ENCODE measurements at places on chromosomes 7 and 10.

- no peak for DNase-seq
Observed at GRCh38 chr10:70508912-70509756, 30.6 kb downstream of the PALD1 start.

DNA sequence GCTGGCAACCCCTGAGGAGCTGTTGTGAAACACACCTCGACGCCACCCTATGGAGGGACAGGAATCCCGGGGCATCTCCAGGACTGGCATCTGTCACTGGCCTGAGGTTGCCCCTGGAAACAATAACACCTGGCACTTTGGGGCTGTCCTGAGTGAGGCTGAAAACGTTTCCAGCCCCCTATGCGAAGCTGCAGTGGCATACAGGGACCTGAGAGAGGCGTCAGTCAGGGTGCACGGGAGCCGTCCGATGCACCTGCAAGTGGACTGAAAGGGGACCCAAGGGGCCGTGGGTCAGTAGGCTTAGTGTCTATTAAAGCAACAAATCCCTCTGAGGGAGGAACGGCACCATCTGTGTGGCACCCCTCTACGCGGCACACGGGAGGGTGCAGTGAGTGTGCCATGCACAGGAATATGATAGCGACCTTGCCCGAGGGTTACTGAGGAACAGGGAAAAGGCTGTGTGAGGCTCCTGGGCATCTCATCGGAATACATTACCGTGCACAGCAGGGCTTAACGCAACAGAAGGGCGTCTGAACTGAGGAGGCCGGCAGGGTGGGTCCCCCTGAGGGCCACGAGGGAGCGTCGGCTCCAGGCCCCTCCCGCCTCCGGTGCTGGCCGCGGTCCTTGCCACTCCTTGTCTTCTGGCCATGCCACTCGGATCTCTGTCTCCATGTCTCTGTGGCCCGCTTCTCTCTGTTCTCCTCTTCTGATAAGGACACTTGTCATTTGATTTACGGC is 50.4 kb downstream of the FOXL3 start:
- no peak for DNase-seq

DNA sequence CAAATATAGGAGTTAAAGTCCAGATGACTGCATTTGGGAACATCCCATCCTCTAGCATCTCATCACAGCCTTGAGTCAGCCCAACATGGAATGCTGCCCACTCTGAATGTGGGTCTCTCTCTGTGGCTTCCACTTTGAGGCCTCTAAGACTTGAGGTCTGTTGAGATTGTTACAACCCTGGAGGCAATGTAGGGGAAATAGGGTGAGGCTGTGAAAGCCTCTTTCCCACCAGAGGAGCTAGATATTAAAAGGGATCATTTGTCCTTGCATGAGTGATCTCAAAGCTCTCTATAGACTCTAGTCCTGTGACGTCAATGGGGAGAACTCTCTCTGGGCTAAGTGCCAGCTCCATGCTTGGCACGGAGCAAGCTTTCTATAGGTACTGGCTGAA is 6.4 kb upstream of the GOLGA7B start:
- DNase-seq: no peak

GRCh38 chr7:107579554-107579884 is 527 bp upstream of the BCAP29 start:
- no peak for DNase-seq

- peak; percentile 16 for DNase-seq
Observed at GRCh38 chr10:32795598-32796183, 162.3 kb downstream of the ITGB1 start.

DNA sequence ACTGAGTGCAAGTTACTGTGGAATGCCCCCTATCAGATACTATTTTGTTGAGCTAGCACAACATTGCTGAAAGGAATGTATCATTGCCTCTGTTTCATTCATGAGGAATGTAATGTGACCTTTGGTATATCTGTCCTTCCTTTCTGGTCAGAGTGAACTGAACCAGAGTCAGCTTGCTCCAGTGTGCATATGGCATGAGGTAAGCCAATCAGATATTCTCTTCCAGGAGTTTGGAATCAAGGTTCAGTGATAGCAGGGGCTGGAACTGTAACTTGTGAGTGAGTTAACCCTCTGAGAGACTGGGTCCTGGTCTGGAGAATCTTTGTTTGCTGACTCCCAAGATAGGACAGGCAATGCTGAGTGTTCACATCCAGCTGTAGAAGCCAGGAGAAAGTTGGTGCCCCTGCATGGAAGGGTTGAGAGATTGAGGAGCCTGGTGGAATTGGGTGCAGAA is 45.3 kb upstream of the OSBPL3 start:
- no peak for DNase-seq

GRCh38 chr7:51243631-51244030 is 73.0 kb downstream of the COBL start:
- DNase-seq: no peak

DNA sequence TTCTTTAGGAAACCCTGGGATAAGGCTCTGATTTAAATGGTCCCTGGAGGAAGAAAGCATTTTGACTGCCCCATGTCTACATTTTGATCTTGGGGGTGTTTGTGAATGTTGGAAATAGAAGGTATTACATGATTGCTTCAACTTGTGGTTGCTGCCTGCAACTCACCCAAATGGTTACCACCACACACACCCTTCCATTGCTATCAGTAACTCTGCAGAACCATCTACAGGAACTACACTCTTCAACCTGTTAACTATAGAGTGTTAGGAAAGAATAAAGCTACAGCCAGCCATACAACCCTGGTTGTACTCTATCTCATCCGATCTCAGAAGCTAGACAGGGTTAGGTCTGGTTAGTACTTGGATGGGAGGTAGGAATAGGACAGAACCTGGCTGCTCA is 71.2 kb downstream of the APBB1IP start:
- DNase-seq: no peak

DNA sequence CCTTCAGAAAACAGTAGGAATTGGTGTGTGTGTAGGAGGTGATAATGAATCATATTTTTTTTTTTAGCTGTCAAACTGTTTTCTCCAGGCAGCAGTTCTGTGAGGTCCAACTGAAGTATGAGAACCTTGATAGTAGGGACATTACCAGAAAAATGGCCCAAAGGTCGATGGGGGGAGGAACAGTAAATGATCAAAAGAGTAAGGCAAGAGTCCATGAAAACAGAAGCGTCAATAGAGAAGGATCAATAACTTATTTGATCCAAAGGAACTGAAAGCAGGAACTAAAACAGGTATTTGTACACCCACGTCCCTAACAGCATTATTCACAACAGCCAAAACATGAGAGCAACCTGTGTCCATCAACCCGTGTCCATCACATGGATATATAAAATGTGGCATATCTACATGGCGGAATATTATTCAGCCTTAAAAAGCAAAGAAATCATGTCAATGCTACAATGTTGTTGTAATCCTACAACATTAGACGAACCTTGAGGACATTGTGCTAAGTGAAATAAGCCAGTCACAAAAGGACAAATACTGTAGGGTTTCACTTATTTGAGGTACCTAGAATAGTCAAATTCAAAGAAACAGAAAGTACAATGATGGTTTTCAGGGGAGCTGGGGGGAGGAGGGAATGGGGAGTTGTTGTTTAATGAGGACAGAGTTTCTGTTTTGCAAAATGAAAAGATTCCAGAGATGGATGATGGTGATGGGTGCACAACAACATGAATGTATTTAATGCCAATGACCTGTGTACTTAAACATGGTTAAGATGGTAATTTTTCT is 214.0 kb upstream of the KLF14 start:
- DNase-seq: no peak

DNA sequence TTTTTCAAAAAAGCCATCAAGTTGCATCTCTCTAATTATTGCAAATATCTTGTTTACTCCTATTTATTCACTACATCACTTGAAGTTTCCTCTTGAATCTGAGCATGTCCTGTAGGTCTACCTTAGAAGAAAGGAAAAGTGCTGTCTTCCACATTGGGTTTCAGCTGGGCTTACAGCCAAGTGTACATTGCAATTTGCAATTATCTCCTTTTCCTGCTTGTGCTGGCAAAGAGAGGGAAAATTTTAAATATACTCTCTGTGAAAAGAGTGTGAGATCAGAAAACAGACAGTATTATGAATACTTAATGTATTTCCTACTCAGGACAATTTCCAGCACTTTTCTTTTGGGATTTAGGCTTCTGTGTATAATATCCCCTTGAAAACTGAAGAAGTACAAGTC is 839.7 kb downstream of the CNTNAP2 start:
- no peak for DNase-seq

- DNase-seq: no peak
Observed at GRCh38 chr7:151657173-151657572, 137.5 kb upstream of the RHEB start.

GRCh38 chr10:119460369-119461195 is 81.9 kb downstream of the RGS10 start:
- no peak for DNase-seq

DNA sequence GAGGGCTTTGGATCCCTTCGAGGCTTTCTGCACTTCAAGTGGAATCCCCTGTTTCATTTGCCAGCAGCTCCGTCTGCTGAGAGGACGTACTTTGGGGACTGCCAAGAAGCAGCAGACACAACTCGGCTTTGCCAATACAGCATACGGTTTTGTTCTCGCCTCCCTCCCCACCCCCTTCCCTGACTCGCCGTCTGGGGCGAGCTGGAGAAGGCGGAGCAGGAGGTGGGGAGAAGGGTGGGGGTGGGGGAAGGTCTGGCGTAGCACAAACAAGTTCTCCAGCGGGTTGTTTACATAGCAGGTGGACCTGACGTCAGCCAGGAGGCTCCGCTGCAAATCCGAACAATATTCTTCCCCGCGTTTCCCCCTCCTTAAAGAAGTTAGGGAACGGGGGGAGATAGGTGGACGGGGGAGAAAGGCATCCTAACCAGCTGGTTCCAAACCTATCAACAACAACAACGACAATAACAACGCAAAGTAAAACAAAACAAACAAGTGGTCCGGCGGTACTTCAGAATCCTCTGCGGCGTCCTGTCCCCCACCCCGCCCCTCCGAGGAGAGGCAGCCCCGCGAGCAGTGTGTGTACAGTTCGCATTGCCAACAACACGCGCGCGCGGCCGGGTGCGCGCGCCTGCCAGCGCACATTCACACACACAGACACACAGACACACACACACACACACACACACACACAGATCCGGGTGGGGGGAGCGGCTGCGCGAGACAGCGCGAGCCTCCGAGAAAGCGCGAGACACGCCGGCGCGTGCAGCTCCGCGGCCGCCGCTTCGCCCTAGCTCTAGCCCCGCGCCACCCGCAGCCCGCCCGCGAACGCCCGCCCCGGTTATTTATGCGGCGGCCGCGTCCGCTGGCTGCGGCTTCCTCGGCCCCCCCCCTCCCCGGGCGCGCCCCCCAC is 167.0 kb upstream of the PPP1R3A start:
- no peak for DNase-seq

DNA sequence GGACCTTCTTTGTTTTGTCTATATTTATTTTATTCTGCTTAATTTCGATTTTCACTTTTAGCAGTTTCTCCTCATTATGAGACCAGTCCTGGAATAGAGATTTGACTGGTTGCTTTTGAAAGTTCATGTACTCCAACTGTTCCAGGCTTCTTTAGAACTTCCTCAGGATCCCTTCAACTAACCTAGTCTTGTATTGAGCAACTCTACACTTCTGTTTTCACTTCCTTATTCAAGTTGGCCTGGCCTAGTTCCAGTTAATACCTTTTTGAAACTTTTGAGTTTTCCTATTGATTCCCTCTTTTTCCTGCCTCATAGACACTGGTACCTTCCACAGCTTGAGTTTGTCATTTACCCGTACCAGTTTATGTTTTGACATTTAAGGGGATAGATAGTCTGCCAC is 421.7 kb downstream of the ATRNL1 start:
- DNase-seq: no peak

DNA sequence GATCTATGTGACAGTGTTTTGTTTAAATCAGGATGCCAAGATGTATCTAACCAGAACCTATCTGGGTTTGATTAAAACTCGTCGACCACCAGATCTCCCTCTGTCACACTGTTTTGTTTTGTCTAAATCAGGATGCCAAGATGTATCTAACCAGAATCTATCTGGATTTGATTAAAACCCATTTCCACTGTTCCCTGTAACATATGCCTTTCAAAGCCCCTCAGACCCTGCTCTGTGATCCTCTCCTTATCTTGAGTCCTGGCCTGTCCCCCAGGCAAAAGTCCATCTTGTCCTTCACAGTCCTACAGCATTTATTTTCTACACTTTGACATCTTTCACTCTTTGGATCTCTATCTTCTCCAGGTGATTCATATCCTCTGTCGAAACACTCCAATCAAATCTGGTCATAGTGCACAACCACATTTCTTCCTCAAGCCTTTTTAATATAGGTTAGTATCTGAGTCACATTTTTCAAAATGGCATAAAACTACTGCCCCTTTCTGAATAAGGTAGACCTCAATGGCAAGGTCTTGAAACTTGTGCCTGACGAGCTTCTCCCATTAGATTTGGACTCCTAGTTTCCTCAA is 32.5 kb downstream of the ERLIN1 start:
- DNase-seq: no peak

DNA sequence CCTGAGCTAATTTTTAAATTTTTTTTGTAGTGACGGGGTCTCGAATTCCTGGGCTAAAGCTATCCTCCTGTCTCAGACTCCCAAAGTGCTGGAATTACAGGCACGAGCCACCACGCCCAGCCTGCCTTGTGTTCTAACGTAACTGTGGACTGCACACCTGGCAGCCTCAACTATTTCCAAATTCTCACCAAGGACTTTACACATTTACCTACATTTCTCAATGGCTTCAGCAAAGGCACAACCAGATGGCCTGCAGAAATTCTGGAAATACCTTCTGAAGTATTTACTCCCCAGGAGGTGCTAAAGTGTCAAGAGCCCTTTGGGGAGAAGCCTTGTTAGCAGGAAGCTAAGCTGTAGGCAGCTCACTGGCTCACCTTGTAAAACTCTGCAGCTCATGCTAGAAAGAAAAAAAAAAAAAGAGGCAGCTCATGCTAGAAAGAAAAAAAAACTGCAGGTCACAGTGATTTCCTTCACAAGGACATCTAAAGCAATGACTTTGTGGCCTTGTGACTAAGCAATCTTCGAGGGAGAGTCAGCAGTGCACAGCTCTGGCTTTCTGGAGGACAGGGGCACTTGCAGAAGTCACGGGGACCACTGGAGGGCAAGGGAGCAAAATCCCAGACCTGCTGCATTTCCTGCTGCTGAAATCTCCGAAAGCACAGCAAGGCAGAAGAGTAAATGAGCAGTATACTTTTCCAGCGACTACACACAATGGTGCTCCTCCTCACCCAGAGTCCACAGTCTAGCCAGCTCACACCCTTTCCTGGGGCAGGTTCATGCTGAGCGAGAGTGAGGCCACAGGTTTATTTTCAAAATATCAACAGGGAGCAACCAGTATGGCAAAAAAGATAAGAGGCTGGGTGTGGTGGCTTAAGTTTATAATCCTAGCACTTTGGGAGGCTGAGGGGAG is 40.4 kb downstream of the BAIAP2L1 start:
- no peak for DNase-seq

DNA sequence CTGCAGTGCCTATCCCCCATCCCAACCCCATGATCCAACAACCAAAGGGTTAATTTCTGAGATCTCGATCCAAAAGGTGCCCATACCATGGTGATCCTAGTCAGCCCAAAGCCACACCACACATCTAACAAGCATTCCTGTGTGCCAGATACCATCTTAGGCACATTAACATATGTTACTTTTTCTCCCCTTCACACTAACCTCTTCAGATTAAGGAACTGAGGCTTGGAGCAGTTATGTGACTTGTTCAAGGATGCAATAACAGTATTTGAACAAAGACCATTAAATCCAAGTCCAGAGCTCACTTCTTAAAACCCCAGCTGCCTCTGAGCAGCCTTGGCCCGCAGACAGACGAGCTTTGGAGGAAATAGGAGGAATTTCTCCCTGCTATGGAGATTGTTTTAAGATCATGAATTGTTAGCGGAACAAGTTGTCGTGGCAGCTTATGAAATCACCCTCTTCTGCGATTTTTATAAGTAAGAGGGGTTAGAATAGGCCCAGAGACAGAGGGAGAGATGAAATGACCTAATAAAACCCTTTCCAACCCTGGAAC is 327.2 kb downstream of the KCNMA1 start:
- no peak for DNase-seq

Measured in stimulated activated CD4-positive, alpha-beta T cell treated with anti-CD3 and anti-CD28 coated beads, Interleukin-4, amount 100 ng/mL, for 24 hours (primary cell).